Hematopoietic multipotent progenitor cell treated with erythropoietin and hydrocortisone succinate and interleukin-3 and kit ligand, for 8 days (in vitro differentiated cells): ENCODE measurements at places on chromosomes 16 and 17.

GRCh38 chr16:2770057-2770951 lies 6.8 kb downstream of the ELOB start:
- peak; percentile 73 for DNase-seq

DNA sequence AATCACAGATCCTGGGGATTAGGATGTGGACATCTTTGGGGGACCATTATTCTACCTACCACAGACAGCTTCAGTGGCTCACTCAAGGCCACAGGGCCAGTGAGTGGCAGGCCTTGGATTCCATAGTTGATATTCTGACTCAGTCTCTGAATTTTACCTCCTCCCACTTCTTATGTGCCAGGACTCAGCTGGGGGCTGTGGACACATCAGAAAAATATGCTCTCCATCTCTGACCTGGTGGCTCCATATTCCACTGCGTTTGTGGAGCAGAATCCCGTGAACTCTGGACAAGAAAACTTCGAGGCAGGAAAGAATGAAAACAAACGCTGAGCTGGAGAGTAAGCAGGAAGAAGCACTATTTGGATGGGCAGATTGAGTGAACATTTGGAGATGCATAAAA lies 301.8 kb upstream of the MAF start:
- no peak for DNase-seq

DNA sequence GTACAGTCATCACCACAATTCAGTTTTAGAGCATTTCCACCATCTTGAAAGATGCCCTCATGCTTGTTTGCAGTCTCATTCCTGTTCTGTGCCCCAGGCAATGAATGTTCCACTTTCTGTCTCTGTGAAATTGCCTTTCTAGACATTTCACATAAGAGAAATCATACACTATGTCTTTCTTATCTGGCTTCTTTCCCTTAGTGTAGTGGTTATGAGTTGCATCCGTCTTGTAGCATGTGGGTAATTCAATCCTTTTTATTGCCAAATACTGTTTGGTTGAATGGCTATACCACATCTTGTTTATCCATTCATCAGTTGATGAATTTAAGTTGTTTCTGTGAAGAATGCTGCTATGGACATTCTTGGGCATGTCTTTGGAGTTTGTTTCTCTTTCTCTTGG lies 132.5 kb upstream of the PLCG2 start:
- no peak for DNase-seq

GRCh38 chr16:57863434-57864160 lies 61.3 kb upstream of the KIFC3 start:
- DNase-seq: peak; percentile 49

DNA sequence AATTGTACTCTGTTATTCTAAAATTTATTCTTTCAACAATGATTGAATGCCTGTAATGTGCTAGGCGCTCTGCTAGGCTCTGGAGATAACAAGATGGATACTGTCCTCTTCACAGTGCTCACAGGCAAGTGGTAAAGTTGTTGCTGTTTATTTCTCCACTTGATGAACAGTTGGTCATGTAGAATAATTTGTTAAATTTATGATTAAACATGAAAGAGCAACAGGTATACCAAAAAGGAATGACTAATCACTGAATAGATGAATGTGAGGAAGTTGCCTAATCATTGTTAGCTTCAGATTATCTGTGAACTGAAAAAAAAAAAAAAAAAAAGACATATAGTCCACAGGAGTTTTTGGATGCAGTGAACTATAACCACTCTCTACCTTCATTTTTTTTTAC lies 62.3 kb downstream of the NFATC3 start:
- no peak for DNase-seq

DNA sequence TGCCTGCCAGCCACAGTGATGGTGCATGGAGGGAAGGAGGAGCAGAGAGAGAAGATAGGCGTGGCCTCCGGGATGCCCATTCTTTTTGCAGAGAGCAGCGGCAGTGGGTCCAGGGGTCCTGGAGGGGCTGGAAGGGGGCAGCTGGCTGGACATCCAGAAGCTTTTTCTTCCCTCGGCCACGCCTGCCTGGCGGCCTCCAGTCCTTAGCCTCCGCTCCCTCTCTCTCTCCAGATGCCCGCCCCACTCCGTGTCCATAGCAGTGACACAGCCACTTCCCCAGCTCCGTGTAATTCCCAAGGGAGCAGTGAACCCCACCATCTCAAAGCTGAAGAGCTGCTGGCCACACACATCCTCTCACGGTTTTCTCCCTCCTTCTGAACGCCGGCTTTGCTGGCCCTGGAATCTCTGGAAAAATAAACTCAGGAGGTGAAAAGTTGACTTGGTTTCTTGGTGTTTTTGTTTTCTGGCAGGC lies 26.3 kb upstream of the CDC42EP4 start:
- DNase-seq: no peak

- no peak for DNase-seq
These were observed 230.4 kb upstream of the GSE1 start for GRCh38 chr16:85382717-85383118.

DNA sequence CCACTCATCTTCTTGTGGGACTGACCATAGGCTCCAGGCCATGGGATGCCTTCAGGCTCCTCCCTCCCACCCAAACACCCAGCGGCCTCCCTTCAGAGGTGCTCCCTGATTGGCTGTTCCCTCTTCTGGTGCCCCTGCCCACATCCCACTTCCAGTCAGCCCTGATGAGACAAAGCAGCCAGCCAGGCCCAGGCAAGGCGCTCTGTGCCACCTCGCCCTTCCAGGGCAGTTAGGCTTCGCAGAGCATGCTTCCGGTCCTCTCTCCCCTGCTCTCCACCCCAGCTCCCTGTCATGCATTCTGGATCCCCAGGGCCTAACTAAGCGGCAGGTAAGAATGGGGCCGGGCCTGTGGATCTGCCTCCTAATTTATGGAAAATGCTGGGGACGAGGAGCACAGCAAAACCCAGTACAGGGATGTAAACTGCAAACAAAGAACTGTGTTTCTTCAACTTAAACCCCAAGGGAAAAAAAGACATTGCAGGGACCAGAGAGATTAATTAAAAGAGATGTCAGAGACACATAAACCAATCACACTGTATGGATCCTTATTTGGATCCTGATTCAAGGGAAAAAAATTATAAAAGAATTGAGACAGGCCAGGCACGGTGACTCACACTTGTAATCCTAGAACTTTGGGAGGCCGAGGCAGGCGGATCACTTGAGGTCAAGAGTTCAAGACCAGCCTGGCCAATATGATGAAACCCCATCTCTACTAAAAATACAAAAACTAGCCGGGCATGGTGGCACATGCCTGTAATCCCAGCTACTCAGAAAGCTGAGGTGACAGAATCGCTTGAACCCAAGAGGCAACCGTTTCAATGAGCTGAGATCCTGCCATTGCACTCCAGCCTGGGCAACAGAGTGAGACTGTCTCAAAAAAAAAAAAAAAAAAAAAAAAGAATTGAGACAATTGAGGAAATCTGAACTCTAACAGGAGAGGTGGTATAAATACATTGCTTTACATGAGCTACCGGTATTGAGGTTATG lies 26.0 kb downstream of the ZDHHC7 start:
- no peak for DNase-seq

GRCh38 chr17:18187226-18187625 lies 3.6 kb downstream of the ALKBH5 start:
- DNase-seq: no peak

DNA sequence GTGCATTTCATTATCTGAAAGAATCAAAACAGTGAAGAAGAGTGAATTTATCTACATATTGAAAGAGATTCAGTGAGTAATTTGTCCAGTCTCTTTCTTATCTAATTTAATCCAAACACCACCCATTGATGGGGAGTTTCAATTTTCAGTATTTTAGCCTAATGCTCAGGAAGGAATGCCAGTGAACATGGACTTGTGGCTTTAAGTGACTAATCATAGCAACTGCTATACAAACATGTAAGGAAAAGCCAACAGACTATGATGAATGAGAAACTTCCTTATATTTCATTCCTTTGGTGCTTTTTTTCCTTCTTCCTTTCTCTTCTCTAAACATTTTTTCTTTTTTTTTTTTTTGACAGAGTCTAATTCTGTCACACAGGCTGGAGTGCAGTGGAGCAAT lies 885.8 kb downstream of the KCNJ2 start:
- DNase-seq: no peak

GRCh38 chr17:31313982-31314781 lies at the start of gene EVI2B:
EVI2B (minus strand) TSS chr17:31314054; CDS start chr17:31305609, 8,445 bp downstream.
- DNase-seq: peak; percentile 66

GRCh38 chr17:37068266-37068665 lies 119.5 kb downstream of the AATF start:
- DNase-seq: no peak

- DNase-seq: no peak
These were observed 302.1 kb downstream of the MAP2K6 start for GRCh38 chr17:69716556-69716955.
